ENCODE measurements at places on chromosomes 4 and X.

DNA sequence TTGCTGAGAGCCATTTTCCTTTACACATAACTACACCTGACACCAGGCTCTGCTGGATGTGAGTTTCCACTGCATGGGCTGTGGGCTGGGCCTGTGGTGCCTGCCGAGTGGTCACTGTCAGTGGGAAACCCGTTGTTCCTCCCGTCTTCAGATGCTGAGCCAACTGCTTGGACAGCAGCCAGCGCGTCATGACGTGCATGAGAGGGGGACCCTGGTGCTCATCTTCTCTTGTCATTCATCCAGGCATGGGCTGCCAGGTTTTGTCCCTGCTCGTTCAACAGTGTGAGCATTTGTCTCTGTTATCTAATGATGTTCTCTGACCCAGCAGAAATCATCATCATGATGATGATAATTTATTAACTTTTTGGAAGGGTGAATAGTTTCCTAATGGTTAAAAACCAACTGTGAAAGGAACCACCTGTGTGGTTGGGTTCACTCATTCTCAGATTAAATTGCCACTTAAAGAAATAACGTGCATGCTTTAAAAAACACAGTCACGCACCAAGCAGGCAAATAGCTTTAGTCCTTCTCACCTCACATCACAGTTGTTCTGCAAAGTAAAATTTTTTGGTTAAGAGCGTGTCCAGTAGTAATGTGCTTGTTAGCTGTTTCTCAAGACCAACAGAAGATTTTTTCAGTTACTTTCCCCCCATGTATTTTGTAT lies 19.9 kb upstream of the CLDN34 start:
- DNase-seq = no peak

DNA sequence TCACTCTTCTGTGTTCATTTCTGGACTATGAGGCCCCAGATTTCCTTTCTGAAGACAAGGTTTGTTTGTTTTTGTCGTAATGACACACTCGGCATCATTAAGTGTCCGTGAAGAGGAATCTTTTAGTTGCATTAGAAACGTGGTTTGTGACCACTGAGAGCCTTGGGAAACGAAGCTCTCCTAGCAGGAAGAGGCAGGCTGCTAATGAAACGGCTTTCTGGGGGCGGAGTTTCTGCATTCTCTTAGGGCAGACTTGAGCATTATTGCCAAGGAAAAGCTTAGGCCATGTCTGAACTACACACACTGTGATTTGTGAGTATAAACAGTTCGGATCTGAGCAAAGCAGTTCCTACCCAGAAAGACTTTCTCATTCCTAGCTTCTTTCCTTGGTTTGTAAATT lies 64.0 kb downstream of the SOX3 start:
- DNase-seq = no peak

DNA sequence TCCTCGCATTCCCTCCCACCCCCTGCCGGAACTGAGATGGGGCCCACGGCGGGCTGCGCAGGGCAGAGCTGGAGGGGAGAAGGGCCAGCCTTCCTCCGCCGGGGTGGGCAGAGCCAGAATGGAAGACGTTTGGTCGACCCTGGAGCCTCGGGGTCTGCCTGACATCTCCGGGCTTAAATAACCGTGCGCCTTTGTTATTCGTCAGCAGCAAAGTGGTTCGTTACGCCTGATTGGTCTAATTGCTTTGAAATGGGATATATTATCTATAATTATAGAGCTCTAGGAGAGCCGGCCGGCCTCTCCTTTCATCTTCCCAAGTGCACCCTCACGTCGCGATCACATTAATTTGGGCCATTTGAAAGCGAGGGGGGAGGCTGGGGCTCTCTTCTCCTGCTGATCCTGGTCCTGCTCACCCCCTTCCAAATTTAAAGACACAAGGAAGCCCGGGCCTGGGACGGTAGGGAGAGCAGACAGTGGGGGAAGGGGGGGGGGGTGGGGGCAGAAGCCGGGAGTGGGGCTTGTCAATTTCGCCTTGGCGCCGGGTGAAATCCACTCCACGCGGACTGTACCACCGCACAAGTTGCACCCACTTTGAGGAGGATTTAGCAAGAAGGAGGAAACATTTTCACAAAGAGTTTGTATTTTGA lies 4.7 kb upstream of the MSX1 start:
- no peak for DNase-seq

GRCh38 chr4:176902710-176903323 lies 110.1 kb upstream of the VEGFC start:
- no peak for DNase-seq

GRCh38 chr4:126544276-126544675 lies 1088.5 kb upstream of the INTU start:
- no peak for DNase-seq

DNA sequence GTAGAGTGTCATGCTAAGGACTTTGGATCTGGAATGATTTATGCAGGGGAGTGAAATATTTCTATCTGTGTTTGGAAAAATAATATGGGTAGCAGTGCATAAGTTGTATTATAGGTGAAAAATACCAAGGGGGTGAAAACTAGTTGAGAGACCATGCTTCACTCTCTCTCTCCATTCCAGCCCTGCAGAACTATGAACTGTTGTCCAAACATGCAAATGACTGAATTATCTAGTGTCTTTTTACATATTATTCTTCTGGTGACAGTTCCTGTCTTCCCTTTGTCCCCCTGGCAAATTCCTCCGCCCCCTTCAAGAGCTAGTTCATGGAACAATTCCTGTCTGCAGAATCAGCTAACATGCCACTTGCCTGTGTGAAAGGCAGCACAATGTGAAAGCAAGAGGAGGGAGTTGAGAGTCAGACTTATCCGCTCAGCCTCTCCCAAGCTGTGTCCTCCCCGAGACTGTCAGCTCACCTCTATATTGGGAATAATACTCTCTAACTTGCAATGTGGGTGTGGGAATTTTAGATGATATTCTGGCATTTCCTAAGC lies 2.3 kb downstream of the PF4 start:
- no peak for DNase-seq

DNA sequence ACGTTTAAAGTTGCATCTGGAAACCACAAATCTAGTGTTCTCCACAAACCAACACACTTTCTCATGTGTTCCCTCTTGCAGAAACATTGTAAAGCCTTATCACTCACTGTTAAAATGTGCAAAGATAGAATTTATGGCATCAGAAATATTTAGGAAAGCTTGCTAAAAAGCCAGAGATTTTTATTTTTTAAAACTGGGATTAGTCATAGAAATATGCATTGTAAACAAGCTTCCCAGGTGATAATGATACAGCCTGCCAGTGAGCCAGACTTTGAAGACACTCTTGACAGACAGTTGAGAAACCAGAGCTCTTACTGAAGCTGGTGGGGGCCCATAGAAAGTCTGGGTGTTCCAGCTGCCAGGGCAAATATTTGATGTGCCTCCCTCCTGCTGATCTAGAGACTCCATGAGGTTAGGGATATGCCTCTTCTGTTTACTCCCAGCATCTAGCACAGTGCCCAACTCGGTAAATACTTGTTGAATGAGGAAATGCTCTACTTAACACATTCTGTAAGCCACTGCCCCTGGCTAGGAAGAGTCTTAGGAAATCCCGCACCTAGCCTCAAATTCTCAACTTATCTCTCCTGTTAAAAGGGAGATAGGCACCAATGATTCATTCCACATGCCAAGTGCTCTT lies 179.0 kb upstream of the RASGEF1B start:
- no peak for DNase-seq

DNA sequence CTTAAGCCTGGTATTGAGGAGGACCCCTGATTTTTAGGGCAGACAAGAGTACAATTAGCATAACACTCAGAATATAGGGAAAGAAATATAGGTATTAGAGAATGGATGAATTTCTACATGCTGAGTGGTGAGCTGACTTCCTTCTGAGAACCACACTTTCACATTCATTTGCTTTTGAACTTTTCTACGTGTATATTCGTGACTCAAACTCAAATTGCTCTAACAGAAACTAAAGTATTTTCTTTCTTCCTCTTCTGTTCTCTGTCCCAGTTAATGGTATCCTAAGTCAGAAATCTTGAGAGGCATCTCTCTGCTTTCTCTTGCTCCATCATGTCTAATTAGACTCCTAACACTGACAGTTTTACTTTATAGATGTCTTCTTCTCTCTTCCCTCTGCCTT lies 103.2 kb upstream of the CITED1 start:
- no peak for DNase-seq

DNA sequence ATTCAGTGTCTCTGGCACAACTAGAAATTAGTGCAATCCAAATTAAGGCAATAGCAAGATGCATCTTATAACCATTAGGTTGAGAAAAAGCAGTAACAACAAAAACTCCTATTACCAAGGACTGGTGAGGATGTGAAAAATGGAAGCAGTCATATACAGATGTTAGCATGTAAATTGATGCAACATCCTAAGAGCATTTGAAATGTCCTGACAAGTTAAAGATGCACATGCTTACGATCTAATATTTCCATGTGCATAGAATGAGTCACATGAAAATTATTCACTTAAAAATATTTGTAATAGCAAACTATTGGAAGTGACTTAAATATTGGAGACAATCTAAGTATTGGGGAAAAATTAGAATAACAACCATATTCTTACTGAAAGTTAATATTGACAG lies 163.0 kb downstream of the FAM13A start:
- DNase-seq = no peak

GRCh38 chr4:158825433-158826036 lies 56.7 kb downstream of the FNIP2 start:
- no peak for DNase-seq

- DNase-seq = no peak
Observed at GRCh38 chr4:184534511-184535391, 60.4 kb upstream of the IRF2 start.

GRCh38 chr4:88285235-88285653 lies 883 bp upstream of the PPM1K start:
- no peak for DNase-seq

DNA sequence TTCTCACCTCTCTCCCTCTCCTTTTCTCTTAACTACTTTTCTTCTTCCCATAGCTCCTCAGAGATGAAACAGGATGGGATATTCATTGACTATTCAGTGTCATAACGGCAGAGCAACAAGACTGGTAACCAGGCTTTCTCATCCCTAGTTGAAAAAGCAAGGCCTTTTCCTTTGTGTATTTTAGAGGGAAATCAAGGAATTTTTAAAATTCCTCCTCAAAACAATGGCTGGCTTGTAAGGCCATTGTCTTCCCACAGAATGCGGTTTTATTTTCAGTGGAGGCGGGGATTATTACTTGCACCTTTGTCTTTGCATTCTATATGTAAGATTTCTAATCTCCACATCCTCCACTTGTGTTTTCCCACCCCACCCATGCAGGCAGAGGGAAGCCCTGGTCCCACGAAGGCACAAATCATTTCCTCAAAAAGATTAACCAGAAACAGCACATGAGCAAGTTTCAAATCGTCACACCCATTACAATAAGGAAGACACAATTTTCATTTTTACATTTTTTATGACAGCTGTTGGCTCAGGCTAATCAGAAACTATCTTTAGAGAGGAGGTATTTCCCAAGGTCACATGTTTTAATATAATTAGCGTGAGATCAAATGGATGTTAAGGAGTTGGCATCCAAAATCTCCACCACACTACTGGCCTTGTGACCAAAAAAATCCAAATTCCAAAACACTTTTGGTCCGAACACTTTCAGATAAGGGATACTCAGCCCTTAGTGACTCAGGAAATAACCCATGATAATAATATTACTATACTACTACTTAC lies 53.0 kb upstream of the KDR start:
- DNase-seq = no peak

GRCh38 chrX:125089761-125090445 lies 229.8 kb upstream of the TEX13C start:
- DNase-seq = no peak
